ENCODE measurements at places on chromosomes 13 and 19.

- DNase-seq = no peak
Measured at GRCh38 chr13:105996391-105997025, 539.0 kb downstream of the EFNB2 start.

- DNase-seq = no peak
Measured at GRCh38 chr19:49315111-49315510, 9.9 kb downstream of the SLC6A16 start.

DNA sequence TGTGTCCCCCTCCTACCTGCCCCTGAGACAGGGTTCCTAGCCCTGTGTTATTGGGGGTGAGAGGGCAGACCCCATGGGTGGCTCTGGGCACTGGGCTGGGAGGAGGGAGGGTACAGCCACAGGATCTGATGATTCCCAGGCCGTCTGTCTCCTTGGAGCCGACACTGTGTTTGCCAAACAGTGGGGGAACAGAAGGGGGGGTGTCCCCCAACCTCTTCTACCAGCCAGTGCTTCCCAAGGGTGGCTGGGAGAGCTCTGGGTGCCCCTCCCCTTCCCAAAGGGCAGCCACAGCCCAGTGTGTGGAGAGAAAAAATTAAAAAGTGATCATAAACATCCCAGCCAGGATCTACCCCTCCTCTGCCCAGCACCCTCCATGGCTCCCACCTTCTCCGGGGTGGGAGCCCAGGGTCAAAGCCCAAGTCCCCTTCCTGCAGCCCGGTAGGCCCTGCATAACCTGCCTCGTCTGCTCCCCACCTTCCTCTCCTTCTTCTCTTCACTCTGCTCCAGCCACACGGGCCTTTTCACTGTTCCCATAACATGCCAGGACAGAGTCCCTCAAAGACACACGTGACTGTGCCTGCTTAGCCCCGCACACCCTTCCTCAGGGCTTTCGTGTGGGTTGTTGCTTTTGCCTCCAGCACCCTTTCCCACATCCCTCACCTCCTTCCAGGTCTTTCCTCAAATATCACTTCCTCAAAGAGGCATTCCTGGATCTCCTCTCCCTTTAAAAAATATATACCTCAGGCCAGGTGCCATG, 1.4 kb upstream of the PLIN4 start:
- DNase-seq = no peak

DNA sequence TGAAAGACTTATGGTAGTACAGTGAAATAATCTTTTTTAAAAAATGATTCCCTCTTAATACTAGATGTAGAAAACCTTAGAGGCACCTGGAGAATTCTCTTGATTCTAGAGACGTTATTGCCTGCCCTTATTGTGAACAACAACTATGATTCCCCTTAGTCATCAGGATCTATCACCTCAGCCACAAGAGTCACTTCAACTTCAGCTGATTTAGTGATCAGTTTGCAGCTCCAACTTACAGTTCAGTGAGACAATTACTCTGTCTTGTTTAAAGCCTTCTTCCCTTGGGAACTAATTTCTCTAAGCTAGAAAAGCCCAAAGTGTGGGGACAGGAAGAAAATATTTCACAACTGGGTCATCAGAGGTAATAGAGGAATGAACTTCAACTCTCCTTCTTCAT, 254.3 kb upstream of the SLITRK1 start:
- DNase-seq = no peak

GRCh38 chr13:102172406-102172805, 229.4 kb downstream of the FGF14 start:
- DNase-seq = no peak

DNA sequence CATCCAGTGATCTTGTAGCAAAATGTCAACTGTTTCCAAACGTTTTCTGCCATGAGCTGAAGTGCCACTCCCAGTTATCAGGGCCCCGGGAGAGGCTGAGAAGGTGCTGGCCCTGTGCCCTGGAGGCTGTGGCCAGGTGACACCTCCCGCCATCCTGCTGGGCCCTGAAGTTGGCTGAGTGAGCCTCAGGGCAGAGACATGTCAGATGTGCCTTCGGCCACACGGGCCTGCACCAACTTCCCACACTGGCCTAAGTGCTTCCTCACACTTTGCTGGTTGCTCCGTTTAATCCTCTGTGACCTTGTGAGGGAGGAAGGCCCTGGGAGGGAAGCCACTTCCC, 4.8 kb downstream of the ADPRHL1 start:
- DNase-seq = no peak

DNA sequence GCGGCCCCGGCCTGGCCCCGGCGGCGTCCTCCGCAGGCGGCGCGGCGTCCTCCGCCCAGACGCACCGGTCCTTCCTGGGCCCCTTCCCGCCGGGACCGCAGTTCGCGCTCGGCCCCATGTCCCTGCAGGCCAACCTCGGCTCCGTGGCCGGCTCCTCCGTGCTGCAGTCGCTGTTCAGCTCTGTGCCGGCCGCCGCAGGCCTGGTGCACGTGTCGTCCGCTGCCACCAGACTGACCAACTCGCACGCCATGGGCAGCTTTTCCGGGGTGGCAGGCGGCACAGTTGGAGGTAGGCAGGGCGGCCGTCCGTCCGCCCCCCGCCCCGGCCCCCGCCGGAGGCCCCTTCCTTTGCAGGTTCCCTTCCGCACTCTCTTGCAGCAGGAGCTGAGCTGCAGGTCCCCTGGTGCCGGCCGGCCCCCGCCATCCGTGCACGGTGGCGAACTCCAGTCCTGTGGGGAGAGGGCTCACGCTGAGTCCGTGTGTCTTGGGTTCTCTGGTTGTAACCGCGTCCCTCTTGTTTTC, 9.2 kb downstream of the PLEKHJ1 start:
- DNase-seq = no peak

GRCh38 chr13:23817830-23818229, 71.4 kb downstream of the MIPEP start:
- no peak for DNase-seq

Measured in GDM1 (cell line).